ENCODE measurements at places on chromosomes 3 and 15.

GRCh38 chr15:67707520-67708283 is 117.6 kb upstream of the SKOR1 start:
- DNase-seq: no peak

- no peak for DNase-seq
Measured at GRCh38 chr15:57640930-57641682, 49.4 kb downstream of the MYZAP start.

DNA sequence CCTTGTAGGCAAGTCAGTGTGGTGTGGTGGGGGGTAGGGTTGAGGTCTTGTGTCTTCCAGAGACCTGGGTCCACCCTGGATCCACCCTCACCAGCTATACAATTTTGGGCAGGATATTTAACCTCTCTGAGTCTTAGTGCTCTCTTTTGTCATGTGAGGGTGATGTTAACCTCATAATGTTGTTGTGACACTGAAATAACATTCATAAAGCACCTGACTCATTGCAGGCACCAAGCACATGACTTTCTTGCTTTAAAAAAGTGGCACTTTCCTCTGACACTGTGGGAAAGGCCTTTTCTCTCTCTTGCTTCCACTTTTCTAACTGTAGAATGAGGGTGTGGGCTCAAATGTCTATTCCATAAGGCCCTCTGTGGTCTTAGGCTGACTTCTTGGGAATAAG is 75.5 kb downstream of the SCN10A start:
- DNase-seq: no peak

DNA sequence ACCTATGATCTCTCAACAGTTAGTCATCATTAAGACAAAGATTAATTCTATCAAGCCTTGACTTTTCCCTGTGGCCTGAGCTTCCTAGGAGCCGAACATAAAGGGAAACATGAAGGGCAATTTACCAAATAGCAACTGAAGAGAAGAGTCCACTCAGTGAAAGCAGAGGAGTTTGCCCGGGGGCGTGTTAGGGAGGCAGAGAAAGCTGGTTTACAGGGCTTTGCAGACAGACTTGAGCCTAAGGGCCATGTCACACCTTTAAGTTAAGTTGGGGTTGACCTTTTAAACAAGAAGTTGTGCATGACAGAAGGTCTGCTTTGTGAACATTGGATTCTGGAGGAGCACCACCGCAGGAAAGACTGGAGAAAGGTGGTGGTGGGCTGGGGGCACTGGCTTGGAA is 701.8 kb upstream of the CFAP20DC start:
- no peak for DNase-seq

- DNase-seq: no peak
Measured at GRCh38 chr15:31957581-31957980, 72.7 kb upstream of the CHRNA7 start.

GRCh38 chr3:76756577-76756976 is 283.3 kb upstream of the ROBO2 start:
- DNase-seq: no peak

All from astrocyte of the cerebellum (primary cell).